ENCODE measurements at places on chromosomes 2 and 18.
A peak's percentile ranks its signal among the peaks of the same experiment; 100 is the strongest.

DNA sequence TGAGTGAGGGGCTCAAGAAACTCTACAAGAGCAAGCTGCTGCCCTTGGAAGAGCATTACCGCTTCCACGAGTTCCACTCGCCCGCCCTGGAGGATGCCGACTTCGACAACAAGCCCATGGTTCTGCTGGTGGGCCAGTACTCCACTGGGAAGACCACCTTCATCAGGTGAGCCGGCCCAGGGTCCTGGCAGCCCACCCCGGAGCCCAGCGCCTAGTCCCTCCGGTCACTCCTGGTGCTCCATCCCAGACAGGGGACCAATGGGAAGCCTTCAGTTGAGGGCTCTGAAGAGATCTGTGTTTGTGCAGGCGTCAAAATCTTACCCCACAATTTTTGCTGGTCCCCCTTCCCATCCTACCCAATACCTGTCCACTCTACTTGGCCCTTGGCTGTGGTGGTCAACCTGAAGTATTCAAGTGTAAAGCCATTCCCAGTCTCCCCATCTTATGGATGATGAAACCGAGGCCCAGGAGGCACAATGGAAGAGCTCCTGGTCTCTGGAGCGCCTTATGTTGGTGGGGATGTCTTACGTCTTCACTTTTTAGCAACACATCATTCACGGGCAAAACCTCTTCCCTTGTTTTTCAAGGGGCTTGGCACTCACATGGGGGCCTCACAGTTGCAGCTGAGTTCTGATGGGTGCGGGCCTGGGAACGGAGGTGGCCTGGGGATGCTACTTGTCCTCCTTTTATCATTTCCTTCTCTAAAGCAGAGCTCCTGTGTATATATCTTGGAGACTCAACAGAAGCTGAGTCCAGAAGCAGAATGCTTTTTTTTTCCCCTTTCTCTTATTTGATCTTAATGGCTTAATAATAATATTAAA lies 941 bp downstream of the EHD3 start:
- DNase-seq = no peak

- DNase-seq = no peak
These were observed 56.3 kb upstream of the UBXN4 start for GRCh38 chr2:135685361-135685760.

DNA sequence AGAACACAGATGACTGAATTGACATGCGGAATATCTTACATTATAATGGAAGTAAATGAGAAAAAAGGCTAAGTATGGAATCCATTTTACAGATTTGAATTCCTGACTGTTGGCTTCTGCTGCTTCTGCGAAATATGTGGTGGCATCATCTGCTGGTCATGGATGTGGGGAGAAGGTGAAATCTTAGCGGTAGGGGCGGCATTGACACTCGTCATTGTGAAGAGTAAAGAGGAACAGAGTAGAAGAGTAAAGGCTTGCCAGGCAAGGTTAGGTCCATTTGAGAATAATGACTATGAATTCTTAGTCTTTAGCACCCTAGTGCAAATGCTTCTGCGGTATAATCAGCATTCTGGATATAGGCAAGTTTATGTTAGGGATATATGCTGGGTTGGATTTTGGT lies 32.4 kb downstream of the ACTR3 start:
- DNase-seq = no peak

GRCh38 chr2:216596236-216596979 lies 36.8 kb upstream of the IGFBP2 start:
- DNase-seq = no peak

DNA sequence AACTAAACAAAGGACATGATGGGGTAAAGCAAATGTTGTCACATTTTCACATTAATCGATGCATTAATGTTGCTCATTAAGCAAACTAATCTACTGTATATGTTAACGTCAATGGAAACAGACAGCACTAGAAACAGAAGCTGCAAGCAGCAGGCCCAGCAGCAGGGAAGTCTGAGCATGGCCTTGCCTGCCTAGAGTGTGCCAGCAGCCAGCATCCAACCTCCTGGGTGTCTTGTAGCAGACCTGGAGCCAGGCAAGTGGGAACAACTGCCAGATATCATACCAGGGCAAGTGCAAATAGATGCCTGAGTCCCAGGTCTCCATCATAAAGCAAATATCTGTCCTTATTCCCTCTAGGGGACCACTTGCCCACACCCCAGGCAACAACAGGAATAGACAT lies 319.0 kb downstream of the LRRTM1 start:
- DNase-seq = no peak

DNA sequence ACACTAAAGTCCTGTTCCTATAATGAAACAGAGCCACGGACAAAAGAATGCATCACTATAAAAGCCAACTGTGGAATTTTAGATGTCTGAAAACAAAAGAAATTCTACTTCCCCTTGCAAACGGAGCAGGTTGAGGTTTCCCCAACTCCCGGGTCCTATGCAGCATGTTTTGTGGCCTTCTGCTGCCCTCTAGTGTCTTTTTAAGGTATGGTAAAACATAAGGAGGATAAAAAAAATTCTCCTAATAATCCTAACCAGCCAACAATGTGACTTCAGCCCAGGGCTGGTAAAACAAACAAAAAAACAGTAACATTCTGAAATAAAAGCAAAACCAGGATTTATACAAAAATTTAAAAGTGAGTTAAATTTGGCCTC lies 539.5 kb downstream of the NRXN1 start:
- peak; percentile 78 for DNase-seq
